Fibroblast of the aortic adventitia (primary cell): ENCODE measurements at places on chromosomes 6 and 20.
A peak's percentile ranks its signal among the peaks of the same experiment; 100 is the strongest.

DNA sequence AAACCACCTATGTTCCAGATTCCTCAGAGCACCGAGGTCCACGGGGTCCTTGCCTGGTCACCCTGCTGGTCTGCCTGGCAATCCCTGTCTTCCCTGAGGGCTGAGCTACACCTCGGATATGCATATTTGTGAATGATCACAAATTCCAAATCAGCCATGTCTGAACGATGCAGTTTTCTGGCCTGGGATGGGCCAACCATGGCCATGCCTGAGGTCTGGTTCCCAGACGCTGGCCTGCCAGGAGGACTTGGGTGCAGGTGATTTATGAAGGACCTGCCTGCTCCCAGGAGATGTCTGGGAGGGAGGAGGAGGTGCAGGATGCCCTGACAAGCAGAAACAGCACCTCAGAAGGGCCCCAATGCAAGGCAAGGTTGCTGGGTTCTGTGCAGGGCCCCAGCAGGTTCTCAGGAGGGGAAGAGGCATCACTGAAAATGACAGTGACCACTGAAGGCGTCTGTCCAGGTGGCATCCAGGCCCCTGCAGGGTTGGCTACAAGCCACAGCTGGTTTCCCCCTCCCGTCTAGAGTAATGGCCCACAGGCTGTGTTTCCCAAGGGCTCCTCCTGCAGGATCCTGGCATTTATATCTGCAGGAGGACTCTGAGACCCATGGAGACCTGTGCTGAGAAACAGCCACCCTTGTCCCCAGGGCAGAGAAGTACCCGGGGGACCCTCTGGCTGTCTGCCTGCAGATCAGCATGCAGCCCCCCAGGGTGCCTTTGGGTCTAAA lies 205.3 kb downstream of the TAF4 start:
- no peak for DNase-seq

GRCh38 chr6:3913958-3914337 lies 64.8 kb downstream of the FAM50B start:
- DNase-seq = no peak

- DNase-seq = peak; percentile 80
Observed at GRCh38 chr6:56370127-56370540, 122.8 kb upstream of the COL21A1 start.

DNA sequence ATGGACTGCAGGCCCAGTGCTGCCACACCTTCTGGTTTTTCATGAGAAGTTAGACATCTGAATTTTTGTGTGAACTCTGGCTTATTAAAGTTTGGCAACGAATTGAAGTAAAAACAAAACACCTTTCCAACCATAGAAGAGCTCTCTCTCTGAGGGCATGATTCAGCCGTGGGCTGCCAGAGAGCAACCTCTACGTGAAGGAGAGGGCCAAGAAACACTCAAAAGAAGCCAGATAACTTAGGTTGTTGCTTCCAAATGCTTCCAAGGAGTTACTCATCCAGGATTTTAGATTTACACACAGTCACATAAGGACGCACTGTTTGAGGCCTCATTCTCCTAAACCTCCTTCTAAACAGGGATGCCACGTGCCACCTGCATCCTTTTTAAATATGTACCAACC lies 65.5 kb downstream of the NRN1 start:
- DNase-seq = peak; percentile 89

- peak; percentile 92 for DNase-seq
Observed at GRCh38 chr6:126337323-126337722, 2.6 kb upstream of the CENPW start.

DNA sequence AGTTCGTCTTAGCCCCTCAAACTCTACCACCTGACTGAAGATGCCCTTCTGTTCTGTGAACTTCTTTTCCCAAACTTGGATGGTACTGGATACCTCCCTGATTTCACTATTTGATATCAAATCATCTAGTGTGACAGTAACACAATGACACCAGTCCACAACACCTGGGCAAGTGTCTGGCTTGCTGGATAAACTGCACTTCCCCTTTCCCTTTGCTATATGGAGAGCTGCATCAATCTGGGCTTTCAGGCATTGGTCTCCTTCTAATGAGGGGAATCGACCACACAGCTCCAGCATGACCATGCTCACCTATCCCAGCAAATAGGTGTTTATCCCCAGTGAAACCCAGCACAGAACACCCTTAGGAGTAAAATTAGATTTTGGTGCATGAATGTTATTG lies 3.1 kb downstream of the F13A1 start:
- no peak for DNase-seq

DNA sequence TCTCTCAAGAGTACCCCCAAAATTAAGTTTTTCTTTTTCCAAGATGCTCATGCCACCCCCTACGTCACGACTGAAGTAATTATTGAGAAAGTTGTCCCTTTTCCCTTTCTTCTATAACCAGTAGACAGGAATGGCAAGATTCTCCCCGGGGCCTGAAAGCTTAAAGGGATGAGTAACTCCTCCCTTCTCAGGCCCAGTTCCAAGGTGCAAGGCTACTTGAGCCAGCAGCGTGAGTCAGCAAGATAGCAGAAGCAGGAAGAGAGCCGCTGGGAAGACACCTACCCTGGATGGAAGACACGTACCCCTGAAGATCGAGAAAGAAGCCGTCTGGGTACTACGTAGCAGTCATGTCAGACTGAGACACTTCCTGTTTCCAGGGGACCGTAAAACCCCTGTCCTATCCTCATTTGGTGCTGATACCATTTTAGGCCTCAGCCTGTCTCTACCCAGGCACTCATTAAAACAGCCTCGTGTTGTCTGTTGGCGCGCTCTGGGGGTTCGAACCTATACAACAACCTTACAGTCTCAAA lies 241.0 kb downstream of the ADGRG6 start:
- DNase-seq = peak; percentile 66

GRCh38 chr6:111812060-111813038 lies 60.9 kb downstream of the FYN start:
- DNase-seq = peak; percentile 69

DNA sequence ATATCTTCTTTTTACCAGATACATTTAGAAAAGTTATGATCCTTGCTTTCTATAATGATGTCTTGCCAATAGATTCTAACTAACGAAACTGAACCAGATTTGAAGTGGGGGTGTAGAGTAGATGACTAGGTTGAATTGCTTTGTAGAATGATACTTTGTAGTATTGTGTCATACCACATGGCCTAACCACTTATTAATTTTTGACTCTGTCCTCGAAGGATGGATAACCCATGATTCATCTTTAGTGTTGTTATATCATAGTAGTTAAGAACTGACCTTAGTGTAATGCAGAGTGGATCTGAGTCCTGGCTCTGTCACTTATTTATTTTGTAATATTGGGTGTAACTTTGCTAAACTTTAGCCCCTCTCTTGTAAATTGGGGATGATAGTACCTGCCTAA lies 4.5 kb downstream of the PHF3 start:
- peak; percentile 49 for DNase-seq

DNA sequence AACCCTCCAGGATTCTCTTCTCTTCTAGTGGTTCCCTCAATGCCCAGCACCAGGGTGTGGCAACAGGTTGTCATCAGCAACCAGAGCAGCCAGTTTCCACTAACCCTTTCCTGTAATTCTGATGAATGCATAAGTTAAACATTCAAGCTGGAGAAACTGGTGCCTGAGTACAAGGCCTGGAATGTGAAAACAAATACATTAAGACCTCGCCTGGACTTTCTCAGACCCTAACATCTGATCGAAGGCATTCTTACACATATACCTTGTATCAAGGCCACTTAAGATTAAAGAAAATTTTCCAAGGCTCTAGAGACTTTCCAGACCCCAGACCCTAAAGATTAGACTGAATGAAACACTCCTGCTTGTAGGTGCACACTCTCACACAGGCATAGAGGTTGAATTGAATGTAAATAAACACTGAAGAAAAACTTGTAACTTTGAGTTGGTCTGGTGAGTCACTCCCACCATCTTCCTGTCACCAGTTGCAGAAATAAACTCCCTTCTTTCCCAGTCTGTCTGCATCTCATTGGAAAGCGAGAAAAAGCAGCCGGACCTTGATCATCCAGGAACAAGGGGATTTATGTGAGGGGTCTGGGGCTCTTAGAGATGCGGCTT lies 9.0 kb downstream of the LRP11 start:
- peak; percentile 88 for DNase-seq

DNA sequence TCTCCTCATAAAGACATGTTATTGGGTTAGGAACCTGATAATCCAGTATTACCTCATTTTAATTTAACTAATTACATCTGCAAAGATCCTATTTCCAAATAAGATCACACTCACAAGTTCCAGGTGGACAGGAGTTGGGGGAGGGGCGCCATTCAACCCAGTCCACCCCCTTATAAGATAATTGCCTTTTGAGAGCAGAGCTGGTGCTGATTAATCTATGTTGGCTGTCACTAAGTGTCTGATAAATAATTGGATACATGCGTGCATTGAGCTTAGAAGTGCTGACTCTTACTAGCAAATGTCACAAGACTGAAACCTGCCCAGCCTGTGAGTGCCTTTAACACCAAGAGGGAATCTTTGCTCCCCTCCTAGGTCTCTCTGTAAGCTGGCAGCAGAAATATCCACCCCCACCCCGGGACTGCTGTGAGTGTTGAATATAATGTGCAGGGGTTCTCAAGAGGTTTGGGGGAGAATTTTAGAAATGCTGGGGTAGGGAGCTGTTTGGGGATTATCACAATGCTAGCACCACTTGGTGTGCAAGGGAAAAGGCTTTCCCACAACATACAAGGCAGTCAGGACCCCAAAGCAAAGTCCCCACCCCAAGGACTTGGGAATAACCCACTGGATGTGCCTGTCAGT lies 87.5 kb downstream of the ANKRD60 start:
- DNase-seq = no peak

GRCh38 chr6:132768051-132768517 lies 10.4 kb upstream of the VNN2 start:
- DNase-seq = no peak

GRCh38 chr6:91241946-91242613 lies 655.2 kb upstream of the MAP3K7 start:
- DNase-seq = no peak

DNA sequence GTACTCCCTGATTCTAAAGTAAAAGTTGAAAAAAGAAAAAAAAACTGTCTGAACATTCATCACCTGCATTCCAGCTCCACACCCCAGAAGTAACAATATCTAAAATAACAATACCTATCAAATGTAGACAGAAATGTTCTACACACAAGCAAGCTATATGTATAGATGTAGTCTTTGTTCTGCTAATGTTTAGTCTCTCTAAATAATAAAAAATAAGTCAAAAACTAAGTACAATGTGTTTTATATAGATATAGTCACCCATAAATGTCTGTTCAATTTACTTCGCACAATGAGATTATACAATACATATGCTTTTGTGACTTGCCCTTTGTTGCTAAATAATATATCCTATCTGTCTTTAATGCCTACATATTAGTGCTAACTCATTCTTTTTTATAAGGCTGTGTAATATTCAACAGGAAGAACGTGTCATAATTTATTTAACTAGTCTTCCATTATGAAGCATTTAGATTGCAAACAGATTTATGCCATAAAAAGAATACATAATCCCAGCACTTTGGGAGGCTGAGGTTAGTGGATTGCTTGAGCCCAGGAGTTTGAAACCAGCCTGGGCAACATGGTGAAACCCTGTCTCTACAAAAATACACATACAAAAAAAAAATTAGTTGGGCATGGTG lies 216.2 kb upstream of the ZNF217 start:
- no peak for DNase-seq

- peak; percentile 88 for DNase-seq
Observed at GRCh38 chr6:69825904-69826303, 29.1 kb upstream of the LMBRD1 start.

- DNase-seq = peak; percentile 97
Observed at GRCh38 chr20:31560746-31561598, 44.1 kb upstream of the ID1 start.

GRCh38 chr6:42532038-42532669 lies 31.7 kb upstream of the UBR2 start:
- DNase-seq = peak; percentile 79

DNA sequence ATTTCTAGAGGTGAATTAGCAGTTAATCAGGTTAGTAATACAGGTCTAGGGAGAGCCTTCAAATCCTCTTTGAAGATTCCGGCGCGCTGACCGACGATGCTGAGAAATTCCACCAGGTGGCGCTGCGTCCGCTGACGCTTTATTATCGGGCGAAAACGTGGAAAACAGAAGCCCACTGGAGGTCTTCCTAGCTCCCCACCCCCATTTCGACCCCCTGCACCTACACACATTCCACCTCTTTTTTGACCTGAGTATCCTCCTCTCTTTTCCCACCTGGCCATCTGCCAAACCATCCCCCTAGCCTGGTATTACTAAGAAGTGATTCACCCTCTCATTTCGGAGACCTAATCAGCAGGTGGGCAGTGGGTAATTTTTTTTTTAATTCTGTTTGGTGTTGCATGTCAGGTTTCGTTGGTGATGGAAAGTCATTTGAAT lies 65.4 kb upstream of the RIN2 start:
- DNase-seq = peak; percentile 55

GRCh38 chr6:149823013-149823412 lies 41.1 kb downstream of the LRP11 start:
- no peak for DNase-seq

GRCh38 chr6:138321934-138322333 lies 55.8 kb upstream of the SMIM28 start:
- no peak for DNase-seq

DNA sequence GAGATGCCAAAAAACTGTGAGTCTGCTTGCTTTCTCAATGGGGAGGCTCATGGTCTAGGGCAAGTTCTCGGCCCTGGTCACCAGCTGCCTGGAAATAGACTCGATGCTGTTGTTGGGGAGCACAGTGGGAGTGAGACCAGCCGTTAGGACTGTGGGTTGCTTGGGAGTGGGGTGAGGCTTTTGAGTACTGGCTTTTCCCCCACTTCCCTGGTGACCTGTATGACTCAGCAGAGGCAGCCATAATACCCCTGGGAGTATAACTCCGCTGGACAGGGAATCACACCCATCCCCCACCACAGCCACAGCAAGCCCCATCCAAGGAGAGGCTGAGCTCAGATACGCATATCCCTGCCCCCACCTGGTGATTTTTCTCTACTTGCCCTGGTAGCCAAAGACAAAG lies 48.9 kb upstream of the OGFRL1 start:
- no peak for DNase-seq

DNA sequence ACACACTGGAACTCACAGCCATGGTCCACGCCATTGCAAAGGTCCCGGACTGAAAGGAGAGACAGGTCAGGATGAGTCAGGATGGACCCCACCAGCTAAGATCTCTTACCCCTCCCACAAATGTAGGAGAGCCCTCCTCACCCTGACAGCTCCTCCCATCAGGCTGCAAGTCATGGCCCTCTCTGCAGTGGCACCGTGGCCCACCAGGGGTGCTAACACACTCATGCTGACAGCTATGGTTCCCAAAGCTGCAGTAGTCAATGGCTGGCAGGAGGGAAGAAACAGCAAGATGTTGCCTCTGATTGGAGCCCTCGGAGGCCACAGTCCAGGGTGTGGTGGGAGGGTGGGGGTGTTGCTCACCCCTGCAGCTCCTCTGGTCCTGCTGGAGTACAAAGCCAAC lies 5.7 kb upstream of the RBPJL start:
- DNase-seq = no peak

DNA sequence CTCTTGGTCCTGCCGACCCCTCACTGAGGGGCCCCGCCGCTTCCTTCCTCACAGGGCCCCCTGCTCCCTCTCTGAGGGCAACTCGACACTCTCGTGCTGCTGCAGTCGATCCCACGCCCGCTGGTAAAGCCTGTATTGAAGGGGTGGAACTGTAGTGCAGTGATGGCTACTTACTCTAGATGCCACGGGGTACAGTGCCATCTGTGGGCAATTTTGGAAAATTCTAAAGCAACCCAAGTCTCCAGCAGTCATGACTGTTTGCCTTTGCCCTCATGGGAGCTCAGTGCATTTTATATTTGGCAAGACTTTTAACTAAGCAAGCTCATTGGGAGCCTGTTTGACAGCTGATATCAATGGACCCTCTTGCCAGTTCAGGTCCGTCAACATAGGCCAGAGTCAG lies 6.5 kb upstream of the C6orf136 start:
- DNase-seq = no peak
